ENCODE measurements at places on chromosomes 12 and 14.

- DNase-seq = no peak
Observed at GRCh38 chr14:77375973-77376770, 722 bp downstream of the TMED8 start.

DNA sequence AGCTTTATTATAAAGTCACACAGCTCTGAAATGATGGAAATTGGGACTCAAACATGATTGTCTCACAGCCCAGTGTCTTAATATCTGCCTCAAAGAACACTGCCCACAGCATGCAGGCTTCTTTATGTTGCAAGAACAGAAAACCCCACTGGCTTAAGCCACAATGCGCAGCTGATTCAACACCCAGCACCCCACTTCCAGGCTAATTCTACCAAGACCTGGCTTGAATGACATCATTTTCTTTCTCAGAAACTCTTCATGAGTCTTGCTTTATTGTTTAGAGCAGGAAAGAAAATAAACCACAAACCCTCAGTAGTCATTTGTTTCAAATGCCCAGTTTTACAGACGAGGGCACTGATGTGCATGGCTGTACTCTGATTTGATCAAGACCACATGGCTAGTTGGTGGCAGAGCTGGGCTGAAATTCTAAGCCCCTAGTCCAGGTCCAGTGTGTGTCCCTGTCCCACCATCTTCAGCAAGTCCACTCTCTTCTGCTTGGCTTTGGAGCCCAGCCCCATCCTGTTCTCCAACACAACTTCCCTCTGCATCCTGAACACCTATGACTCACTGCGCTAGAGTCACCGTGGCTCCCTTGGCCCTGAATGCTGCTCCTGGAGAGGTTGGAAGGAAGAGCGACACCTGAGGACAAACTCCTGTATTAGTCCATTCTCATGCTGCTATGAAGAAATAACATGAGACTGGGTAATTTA lies 50.3 kb upstream of the SRSF5 start:
- no peak for DNase-seq

DNA sequence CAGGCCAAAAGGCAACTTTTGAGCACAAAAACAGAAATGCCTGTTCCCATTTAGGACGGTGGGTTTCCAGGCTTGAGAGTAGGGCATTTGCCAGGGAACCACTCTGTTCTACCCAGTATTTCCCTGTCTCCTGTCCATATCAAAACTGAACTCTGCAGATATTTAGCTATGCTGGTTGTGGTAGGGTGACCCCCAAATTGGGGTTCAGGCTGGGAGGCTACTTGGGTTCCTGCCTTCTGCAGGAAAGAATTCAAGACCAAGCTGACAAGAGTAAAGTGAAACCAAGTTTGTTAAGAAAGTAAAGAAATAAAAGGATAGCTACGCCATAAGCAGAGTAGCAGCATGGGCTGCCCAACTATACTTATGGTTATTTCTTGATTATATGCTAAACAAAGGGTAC lies 3.6 kb upstream of the BLTP3B start:
- no peak for DNase-seq

GRCh38 chr12:88113871-88114270 lies 28.0 kb downstream of the CEP290 start:
- DNase-seq = no peak

GRCh38 chr12:91142221-91142631 lies 30.9 kb upstream of the LUM start:
- DNase-seq = no peak

DNA sequence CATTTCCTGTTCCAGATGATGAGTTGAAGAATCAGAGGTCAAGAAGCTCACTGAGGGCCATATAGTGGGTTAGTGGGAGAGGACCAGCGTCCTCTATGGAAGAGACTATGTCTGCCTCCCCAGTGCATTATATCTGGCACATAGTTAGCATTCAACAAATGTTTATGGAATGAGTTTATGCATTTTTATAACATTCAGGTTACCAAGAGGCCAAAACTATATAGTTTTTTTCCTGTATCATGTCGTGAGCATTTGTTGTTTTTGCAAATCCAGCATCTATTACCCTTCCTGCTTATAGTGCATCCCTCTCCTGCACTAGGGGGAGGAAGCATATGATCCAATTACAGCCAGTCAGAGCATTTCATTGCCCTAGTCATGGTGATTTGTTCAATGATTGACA lies 60.6 kb downstream of the SUDS3 start:
- DNase-seq = no peak

- no peak for DNase-seq
Observed at GRCh38 chr14:104157016-104157928, 18.9 kb downstream of the KIF26A start.

DNA sequence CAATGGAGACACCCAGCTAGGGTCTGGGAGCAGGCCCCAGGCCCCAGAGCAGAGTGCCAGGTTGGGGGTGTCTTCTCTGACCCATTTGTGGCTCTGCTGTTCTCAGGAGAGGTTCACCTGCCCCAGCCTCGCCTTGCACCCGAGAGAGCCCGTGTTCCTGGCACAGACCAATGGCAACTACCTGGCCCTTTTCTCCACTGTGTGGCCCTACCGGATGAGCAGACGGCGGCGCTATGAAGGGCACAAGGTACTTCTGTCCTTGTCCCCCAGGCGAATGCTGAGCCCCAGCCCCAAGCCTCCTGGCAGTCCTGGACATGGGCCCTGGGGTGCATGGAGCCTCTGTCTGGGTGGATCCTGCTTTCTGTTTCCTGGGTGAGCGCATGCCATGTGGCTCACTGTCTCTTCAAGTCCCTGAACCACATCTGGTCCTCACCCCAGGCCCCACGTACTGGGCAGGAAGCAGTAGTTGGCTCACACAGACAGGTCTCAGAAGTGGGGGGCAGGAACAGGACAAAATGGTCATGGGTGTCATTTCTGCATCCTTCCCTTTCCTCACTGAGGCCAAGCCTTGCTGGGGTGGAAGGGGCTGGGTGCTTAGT lies 58.2 kb downstream of the BEGAIN start:
- no peak for DNase-seq

- DNase-seq = no peak
Observed at GRCh38 chr12:75447691-75448393, 32.7 kb upstream of the GLIPR1 start.

- no peak for DNase-seq
Observed at GRCh38 chr12:124569375-124570148, 2.1 kb upstream of the NCOR2 start.

DNA sequence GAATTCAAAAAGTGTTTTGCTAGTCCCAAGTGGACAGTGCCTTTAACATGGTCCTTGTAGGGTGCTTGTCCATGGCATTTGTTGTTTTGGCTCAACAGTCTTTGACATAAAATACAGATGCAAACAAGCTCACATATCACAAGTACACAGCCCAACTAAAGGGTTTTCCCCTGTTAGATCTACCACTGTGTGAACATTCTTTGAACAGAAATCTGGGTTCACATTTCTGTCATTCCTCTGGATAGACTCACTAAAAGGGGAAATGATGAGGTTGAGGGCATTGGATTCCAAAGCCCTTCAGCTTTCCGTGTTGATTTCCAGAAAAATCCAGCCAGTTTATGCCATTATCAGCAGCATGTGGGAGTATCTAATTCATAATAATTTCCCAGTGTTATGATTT lies 54.1 kb downstream of the EP400 start:
- DNase-seq = no peak

GRCh38 chr14:49896966-49897365 lies 4.1 kb downstream of the ARF6 start:
- DNase-seq = no peak

- DNase-seq = no peak
Observed at GRCh38 chr12:75289753-75290152, 40.4 kb downstream of the CAPS2 start.

GRCh38 chr14:31955936-31956579 lies 121.0 kb upstream of the ARHGAP5 start:
- DNase-seq = no peak

DNA sequence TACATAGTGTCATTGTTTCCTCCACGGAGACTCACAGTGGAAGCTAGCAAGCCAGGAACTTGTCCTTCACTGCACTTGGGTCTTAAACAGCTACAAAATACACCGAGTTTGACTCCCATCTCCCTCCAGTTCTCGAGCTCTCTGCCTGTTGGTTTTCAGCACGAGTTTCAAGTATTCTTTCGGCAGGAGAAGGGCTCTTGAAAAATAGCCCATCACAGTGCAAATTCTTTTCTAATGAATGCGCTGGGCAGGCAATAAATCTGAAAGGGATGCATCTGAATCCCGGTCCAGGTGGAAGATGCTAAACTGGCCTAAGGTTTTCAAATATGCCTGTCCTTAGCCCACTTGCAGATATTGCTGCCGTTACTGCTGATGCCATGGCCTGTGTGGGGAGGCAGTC lies 173.9 kb downstream of the CACNA1C start:
- DNase-seq = no peak

DNA sequence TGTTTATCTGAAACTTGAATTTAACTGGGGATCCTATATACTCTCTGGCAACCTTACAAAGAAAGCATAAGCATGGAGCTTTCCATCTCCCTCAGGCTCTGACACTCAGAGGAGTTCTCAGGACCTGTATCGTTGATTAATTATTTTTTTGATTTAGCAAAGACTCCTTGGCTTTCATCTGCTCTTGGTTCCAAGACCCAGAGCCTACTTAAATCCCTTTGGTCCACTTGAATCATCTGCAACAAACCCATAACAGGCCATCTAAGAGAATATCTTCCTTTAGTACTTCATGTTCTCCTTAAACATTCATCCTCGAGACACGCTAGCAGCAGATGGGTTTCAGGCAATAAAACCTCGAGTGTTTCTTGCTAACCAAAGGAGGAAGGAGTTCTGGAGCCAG lies 85.4 kb downstream of the ZFP36L1 start:
- no peak for DNase-seq

DNA sequence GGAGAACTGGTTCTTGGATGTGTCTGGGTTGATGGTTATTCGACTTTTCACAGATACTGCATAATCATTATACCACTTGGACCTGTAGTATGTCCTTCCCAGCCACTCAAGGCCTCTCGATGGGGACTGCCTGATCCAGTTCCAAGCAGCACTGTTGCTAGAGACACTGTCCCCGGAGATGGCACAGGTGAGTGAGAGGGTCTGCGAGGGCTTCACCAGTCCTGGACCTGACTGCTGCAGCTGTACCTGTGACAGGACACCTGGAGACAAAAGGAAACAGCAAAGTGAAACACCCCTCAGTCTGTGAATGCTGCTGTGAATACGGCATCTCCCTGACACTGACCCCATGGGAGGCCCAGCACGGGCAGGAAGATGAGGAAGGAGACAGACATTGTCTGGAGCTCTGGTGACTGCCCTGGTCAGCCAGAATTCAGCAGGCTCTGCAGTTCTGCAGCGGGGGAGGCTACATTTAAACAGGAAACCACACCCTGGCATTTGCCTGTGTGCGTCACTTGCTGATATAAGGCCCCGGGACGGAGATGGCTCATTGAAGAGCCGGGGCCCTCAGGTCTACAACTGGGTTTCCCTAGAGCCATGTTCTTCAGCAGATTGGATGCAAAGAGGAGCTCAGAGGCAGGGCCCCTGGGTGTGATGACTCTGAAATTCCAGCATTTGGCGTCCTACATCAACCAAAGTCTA lies 413.6 kb downstream of the TMEM121 start:
- no peak for DNase-seq

GRCh38 chr12:58419196-58419760 lies 477.9 kb downstream of the ATP23 start:
- DNase-seq = no peak

DNA sequence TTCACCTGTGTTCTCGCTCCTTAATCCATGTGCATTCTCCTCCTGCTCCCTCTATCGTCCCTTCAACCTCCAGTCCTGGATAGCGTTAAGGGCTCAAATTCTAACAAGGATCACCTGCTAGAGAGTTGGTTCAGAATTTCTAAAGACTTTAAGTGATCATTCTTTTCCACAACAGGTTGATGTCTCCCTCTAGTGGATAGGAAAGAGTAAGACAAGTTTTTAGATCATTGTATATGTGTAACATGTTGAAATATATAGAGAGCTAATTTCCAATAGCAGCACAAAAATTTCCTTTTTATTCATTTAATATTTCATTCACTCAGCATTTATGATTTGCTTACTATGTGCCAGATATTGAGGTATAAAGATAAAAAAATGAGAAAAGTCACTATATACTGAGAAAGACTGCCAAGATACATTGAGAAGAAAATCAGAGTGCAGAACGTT lies 9.3 kb upstream of the ESR2 start:
- no peak for DNase-seq

- DNase-seq = no peak
Observed at GRCh38 chr12:6852651-6853354, 853 bp downstream of the USP5 start.

DNA sequence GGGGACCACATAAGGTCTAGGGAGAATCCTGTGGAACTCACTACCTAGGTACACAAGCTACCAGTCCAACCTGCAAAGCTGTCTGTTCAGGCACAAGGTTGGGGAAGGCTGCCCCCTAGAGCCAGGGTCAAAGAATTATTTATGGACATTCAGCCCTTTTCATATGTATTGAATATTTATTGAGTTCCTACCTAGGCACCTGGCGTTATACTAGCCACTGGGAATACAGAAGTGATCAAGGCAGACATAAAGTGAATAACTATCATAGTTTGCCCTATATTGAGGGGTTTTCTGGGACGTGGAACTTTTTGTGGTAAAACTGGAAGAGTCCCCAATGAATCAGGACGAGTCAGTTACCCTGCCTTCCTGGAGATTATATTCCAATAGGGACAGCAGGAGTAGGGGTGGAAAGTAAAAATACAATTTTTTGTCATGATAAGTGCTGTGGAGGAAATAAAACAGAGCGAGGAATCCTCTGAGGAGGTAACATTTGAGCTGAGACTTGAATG lies 5.8 kb upstream of the SLC48A1 start:
- peak; percentile 46 for DNase-seq

DNA sequence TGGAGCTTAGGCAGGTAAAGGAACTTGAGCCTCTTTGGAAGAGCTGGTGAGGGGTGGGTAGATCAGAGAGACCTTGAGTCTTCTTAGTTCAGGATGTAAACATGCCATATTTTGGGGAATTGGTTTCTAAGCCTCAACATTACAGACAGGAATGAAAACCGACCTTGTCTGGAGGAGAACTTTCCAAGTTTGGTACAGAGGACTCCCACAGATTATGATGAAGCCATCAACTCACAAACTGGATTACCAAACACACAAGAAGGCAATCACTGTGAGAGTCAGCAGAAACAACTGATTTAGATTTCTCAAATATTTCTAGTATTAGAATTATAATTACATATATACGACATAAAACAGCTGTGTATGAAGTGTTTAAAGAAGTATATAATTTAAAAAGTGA lies 22.3 kb upstream of the AMN1 start:
- DNase-seq = no peak

DNA sequence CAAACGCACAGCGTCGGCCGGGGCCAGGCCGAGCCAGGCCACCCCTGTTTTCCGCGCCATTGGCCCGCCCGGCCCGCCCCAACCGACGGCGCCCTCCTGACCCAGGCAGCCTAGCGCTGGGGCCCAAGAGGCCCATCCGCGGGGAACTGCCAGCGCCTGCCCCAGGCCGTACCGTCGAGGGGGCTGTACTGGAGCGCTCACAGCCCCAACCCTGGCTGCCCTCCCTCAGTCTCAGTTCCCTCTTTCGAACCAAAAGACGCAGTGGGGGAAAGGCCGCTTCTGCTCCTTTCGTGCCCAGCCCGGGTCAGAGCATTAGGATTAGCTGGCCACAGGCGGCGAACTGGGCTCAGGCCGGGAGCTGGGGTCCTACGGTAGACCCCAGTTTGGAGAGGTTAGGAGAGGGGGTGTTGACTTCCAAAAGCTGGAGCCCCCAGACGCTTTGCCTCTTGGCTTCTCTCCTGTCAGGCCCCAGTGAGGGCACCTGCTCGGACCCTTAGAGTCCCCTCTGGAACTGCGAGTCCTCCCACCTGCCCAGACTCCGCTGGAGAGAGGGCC lies 1.9 kb downstream of the NKX2-1 start:
- no peak for DNase-seq

GRCh38 chr14:102810523-102810922 lies 33.3 kb downstream of the TRAF3 start:
- DNase-seq = no peak

All from stimulated activated CD8-positive, alpha-beta memory T cell treated with anti-CD3 and anti-CD28 coated beads, Interleukin-7, amount 100 ng/mL, for 1 hour (primary cell).